ENCODE measurements at places on chromosomes 12 and 14. TPM values are rescaled to one million over a fixed set of nuclear protein-coding genes. Genes with fewer than 3 reads are reported as not detected.
A peak's percentile ranks its signal among the peaks of the same experiment; 100 is the strongest.

DNA sequence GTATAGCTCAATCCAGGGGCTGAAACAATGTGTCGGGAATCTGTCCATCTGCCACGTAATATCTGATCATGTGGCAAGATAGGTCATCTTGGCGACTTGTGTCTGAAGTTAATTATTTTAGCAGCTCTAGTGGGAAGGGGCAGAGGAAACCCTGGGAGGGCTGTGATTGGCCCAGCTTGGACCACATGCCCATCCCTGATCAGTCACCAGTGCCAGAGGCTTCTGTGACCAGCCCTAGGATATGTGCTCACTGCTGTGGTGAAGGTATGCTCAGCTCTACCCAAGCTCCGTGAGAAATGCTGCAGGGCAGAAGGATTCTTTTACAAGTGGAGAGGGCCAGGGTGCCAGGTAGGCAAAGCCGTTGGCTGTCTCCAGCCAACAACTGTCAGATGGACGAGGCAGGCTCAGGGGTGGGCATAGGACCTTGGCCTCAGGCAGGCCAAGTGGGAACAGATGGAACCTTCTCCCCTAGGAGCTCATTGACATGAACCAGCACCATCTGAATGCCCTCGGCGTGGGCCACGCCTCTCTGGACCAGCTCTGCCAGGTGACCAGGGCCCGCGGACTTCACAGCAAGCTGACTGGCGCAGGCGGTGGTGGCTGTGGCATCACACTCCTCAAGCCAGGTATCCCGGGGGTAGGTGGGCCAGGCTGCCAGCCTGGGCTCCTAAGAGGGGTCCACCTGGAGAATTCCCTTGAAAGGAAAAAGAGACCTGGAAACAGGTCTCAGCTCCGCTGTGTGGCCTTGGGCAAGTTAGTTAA is 21.1 kb downstream of the MVK start:
- DNase-seq, result no peak

GRCh38 chr14:51575349-51576116 is 76.2 kb upstream of the FRMD6 start:
- no peak for DNase-seq

DNA sequence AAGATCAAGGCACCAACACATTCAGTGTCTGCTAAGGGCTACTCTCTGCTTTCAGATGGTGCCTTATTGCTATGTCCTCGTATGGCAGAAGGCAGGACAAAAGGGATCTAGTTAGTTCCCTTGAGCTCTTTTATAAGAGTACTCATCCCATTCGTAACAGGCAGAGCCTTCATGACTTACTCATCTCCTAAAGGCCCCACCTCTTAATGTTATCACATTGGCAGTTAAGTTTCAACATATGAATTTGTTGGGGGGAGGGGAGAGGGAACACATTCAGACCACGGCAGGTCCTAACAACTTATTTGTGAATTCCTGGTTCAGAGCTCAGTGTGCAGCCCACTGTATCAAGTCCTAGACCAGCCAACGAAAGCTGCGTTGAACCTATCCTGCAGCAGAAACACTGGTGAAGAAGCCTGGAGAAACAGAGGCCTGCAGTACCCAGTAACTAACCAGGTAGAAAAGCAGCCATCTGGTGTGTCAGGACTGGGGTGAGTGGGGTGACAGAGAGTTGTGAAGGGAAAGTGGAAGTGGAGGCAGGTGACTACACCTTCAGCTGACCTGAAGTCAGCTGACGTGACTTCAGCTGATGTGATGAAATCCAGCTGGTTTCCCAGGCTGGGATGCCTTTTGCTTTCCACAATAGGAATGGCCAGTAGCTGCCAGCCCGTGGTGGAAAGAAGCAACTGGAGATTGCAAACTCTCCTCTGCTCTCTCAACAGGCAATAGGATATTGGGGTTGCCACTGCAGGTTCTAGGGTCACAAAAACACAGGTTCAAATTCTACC is 101.6 kb upstream of the PLXNC1 start:
- no peak for DNase-seq

DNA sequence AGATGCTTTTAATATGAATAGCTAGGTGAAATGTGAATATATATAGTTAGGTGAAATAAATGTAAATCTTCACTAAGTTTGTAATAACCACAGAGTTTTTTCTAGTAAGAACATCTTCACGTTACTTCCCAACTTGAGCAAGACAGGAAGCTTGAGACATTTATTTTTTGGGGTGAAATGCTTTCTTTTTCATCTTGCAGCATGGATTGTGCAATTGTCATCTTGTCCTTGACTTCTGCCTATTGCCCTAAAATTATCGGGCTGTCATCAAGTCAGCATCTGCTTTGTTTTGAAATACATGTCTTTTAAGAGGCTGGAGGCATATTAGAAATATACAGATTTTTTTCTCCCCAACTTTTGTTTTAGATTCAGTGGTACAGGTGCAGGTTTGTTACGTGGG is 433.9 kb downstream of the PCNX1 start:
- no peak for DNase-seq

GRCh38 chr14:87306409-87307168 is 686.4 kb downstream of the GALC start:
- DNase-seq, result no peak

DNA sequence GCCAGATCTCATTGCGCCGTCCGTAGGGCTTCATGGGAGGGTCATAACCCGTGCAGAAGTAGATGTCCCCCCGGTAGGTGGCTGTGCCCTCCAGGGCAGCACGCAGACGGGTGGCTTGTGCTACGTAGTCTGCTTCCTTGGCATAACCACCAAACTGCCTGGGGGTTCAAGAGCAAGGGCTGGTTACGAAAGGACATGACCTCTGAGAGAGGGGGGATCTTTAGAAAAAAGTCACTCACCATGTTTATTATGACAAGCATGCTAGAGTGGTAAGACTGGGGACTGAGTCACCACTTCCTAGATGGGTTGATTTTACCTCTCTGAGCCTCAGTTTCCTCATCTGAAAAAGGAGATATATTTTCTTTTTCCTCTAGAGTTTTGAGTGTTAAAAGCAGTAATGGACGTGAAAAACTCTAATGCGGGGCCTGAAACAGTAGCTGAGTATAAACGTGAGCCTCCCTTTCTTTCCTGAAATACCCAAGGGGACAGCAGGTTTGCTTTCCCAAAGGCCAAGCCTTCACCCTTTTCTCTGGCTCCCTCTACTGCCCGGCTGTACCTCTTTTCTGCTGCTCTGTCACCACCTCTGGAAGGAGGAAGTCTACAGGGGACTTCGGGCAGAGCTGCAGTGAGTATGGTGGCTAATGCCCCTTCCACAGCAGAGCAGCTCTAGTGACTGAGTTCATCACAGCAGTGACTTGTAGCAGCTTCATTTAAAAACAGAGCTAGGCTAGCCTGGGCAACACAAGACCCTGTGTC is 23.5 kb upstream of the GPRC5D start:
- DNase-seq, result peak; percentile 8

DNA sequence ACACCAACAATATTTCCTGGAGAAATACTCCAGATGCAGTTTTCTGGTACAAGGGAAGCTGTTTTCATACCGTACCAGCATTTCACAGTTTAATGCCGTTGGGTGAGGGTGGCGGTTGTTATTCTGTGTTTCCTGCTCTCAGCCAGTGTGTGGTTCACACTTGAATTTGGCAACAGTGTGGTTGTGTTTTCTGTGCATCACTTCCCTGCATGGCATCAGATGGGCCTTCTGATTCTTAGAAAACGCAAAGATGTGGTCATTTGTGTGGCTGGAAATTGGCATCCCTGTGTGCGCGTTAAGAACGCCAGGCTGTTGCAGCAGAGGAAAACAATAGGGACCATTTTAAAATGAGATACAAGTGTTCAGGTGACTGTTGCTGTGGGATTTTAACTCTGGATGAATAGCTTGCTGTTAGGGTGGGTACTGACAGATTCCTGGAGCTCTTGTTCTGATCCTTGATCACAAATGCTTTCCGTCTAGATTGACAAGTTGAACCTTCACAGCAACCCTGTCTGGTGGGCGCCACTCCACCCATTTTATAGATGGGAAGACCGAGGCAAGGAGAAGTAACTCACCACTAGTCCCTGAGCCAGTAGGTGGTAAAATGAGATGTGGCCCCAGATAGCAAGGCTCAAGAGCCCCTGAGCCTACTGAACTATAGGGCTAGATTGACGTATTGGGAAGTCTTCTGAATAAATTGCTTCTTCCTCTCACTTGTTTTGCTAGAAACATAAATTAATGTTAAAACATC is 231.2 kb downstream of the CHST11 start:
- peak; percentile 75 for DNase-seq

- no peak for DNase-seq
Measured at GRCh38 chr14:61409782-61410181, 88.4 kb downstream of the PRKCH start.

GRCh38 chr12:124208489-124208888 is 86.4 kb upstream of the RFLNA start:
- no peak for DNase-seq

DNA sequence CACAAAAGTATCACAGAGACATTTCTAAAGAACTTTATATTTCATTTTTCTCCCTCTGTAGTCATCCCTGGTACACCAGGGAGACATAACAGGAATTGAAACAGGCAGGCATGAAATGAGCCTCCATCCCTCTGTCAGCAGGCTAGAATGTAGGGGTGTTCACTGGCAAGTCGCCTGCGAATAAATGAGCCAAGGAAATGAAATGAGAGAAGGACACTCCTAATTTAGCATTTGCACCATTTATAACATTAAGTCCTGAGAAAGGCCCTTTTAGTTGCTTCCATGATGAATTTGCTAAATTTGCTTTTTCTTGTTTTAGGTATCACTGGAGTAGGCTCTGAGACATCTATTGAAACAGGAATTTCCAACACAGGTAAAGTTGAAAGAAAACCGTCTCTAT is 192.4 kb upstream of the CNTN1 start:
- DNase-seq, result no peak

GRCh38 chr14:80577599-80577998 is 363.9 kb downstream of the CEP128 start:
- DNase-seq, result no peak

DNA sequence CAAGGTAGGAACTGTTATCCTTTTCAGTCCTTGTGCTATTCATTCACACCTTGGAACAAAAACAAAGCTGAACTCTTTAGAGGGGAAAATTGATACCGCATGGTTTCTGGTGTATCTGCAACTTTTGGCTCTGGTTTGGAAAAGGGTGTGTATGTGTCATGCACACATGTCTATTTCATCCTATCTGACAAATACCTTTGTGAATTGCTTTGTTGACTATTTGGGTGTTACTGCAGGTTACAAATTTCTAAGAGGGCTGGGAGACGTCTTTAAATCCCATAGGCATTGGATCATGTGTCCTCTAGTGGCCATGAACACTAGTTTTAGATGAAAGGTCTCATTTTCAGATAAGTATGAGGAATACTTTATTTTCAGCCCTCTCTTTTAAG is 59.9 kb upstream of the IFNG-AS1 start:
- no peak for DNase-seq

DNA sequence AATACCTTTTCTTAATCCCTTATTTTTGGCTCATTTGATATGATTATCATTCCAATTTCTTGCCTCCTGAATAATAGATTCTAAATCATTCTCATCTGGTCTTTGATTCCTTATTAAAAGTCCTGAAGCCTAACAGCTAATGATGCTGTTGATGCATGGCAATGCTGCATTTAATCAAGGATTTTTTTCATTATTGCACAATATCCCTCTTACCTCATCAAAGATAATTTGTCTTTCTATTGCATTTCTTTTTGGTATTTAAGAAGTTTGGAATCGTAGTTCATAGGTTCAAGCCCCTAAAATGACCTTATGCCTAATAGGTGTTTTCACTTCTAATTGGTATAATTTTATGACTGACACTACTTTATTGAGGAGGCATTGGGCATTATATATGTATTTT is 648.2 kb upstream of the STXBP6 start:
- no peak for DNase-seq

- no peak for DNase-seq
Measured at GRCh38 chr12:51281202-51281924, 11.1 kb upstream of the SMAGP start.

- no peak for DNase-seq
Measured at GRCh38 chr12:111102102-111102739, 181.8 kb upstream of the MYL2 start.

DNA sequence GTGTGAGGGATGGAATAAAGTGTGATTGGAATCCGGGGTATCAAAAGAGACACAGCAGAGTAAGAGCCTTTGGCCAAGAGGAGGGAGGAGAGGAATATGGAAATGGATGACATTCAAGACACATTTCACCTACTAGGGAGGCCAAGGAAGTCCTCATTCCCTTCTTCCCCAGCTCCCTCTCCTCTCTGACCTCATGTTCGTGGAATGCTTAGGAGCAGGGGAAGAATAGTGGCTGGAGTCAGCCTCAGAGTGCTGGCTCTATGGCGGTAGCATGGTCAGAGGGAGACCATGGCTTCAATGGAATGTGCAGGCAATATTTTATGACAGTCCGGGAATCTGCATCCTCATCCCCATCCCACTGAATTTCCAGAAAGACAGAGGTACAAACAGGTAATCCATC is 196.6 kb downstream of the EGLN3 start:
- DNase-seq, result no peak

- no peak for DNase-seq
Measured at GRCh38 chr14:105854600-105855245, 328.3 kb downstream of the TMEM121 start.

DNA sequence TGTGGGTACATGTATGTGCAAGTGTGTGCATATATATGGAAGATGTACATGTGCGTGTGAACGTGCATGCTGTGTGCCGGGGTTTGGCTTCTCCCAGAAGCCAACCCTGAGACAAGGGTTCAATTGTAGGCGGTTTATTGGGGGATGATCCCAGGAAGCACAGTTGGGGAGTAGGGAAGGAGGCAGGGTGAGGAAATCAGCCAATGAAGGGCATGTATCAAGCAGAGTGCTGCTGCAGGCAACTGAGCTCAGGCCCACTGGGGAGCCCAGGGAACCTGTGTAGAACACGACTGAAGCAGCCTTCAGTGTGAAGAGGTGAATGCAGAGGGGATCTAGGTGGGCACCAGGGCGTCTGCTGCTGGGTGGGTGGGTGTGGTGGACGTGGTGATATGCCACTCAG is 21.6 kb downstream of the SYNDIG1L start:
- DNase-seq, result no peak

GRCh38 chr14:96149131-96149530 is 55.5 kb upstream of the BDKRB2 start:
- DNase-seq, result no peak

GRCh38 chr12:449203-449602 is 10.5 kb upstream of the B4GALNT3 start:
- no peak for DNase-seq

- DNase-seq, result no peak
Measured at GRCh38 chr14:99382781-99383471, 97.7 kb downstream of the SETD3 start.

DNA sequence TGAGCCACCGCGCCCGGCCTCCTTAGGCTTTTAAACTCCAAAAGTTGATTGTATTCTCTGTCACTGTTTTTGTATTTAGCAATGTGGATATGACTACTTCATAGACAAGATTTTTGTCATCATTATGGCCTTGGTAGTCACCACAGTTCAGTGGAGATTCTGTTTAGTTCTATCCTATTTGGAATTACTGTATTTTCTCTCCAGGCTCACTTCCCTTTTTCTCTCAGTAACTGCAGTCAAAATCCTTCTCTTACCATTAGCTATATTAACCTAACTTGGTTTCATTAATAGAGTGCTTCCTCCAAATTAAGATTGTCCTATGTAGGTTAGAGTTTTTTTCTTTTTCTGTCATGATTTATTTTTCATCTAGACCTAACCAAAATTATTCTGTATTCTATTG is 283.9 kb downstream of the TMTC2 start:
- no peak for DNase-seq

- no peak for DNase-seq
Measured at GRCh38 chr14:93262446-93262845, 55.4 kb downstream of the UBR7 start.

PHETA1 gene
- 1.0 TPM for total RNA-seq

MYF6 gene
- not detected for total RNA-seq

SLCO1B3 gene
- not detected for total RNA-seq

IL22 gene
- total RNA-seq, result 5.4 TPM

VDR gene
- total RNA-seq, result 224 TPM

SOAT2 gene
- 2.2 TPM for total RNA-seq

BICDL1 gene
- 180 TPM for total RNA-seq
